ENCODE measurements at places on chromosomes 13 and 19.
A peak's percentile ranks its signal among the peaks of the same experiment; 100 is the strongest.

GRCh38 chr19:19026299-19026971 lies 6.9 kb downstream of the SUGP2 start:
- no peaks in the 10 kb centered on the region for H3K27me3 ChIP-seq
- H3K27ac ChIP-seq = no peak overlapping the region
- no peaks in the 10 kb centered on the region for H3K4me1 ChIP-seq

- H3K36me3 ChIP-seq = no peaks in the 10 kb centered on the region
- no peak overlapping the region for H3K4me3 ChIP-seq
- no peak overlapping the region for H3K27ac ChIP-seq
- no peak for DNase-seq
- peaks cover 7% of the 10 kb centered on the region for H3K4me1 ChIP-seq
These were observed 32.5 kb downstream of the MCF2L start for GRCh38 chr13:113001241-113002140.

- no peak for DNase-seq
- no peak overlapping the region for H3K27ac ChIP-seq
These were observed 2.7 kb downstream of the B3GNT3 start for GRCh38 chr19:17797424-17798201.

- H3K27ac ChIP-seq = no peak overlapping the region
- no peaks in the 10 kb centered on the region for H3K36me3 ChIP-seq
- H3K4me1 ChIP-seq = no peaks in the 10 kb centered on the region
- no peak overlapping the region for H3K4me3 ChIP-seq
- H3K27me3 ChIP-seq = no peaks in the 10 kb centered on the region
These were observed 309.8 kb downstream of the KLF5 start for GRCh38 chr13:73368608-73369007.

GRCh38 chr19:48443731-48444128 lies 2.1 kb upstream of the GRWD1 start:
- peak overlapping the region; percentile 95 for H3K4me3 ChIP-seq
- DNase-seq = no peak
- H3K4me1 ChIP-seq = peaks cover 22% of the 10 kb centered on the region
- 0 out of 2 replicates have a peak, but pooled peaks cover 5% of the 10 kb centered on the region for H3K36me3 ChIP-seq

GRCh38 chr13:80339563-80339911 lies 1.4 kb downstream of the SPRY2 start:
- H3K4me1 ChIP-seq = no peaks in the 10 kb centered on the region
- peaks cover 5% of the 10 kb centered on the region for H3K27me3 ChIP-seq
- DNase-seq = no peak
- H3K4me3 ChIP-seq = peak overlapping the region; percentile 59
- H3K27ac ChIP-seq = no peak overlapping the region
- no peaks in the 10 kb centered on the region for H3K36me3 ChIP-seq

GRCh38 chr13:90974249-90974975 lies 373.1 kb upstream of the MIR17HG start:
- no peaks in the 10 kb centered on the region for H3K27me3 ChIP-seq
- no peak overlapping the region for H3K27ac ChIP-seq
- no peak overlapping the region for H3K4me3 ChIP-seq
- no peak for DNase-seq
- no peaks in the 10 kb centered on the region for H3K36me3 ChIP-seq

DNA sequence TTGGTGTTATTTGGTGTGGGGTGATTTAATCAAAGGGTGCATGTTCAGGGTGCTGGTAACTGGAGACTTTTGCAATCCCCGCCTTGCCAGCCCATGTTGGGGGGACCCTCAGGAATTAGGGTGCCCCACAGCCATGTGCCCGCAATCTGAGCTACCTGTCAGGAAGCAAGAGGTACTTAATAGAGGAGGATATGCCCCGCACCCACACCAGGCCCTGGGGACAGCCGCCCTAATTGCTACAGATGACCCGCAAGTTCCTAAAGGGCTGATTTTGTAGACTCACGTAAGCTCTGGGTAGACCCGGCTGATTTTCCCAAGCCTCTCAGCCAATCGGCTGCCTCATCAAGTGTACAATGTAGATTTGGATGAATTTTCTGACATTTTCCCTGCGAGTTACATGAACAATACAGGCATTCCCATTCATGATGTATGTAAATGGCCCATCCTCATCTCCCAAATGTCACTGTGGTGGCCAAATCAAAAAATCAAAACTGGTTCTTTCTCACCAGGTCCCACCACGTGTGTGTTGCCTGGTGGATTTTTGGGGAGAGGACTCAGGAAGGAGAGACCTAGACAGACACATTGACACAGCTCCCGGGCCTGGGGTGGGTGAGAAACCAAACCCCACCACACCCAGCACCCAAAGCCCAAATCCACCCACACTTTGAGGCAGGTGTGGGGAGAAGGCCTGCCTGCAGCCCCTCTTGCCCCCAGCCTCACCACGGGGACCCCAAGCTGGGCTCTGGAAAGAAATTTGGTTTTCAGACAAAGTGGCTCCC lies 119.2 kb upstream of the SPACA7 start:
- peaks cover 41% of the 10 kb centered on the region for H3K27me3 ChIP-seq
- no peak overlapping the region for H3K27ac ChIP-seq
- no peak for DNase-seq

DNA sequence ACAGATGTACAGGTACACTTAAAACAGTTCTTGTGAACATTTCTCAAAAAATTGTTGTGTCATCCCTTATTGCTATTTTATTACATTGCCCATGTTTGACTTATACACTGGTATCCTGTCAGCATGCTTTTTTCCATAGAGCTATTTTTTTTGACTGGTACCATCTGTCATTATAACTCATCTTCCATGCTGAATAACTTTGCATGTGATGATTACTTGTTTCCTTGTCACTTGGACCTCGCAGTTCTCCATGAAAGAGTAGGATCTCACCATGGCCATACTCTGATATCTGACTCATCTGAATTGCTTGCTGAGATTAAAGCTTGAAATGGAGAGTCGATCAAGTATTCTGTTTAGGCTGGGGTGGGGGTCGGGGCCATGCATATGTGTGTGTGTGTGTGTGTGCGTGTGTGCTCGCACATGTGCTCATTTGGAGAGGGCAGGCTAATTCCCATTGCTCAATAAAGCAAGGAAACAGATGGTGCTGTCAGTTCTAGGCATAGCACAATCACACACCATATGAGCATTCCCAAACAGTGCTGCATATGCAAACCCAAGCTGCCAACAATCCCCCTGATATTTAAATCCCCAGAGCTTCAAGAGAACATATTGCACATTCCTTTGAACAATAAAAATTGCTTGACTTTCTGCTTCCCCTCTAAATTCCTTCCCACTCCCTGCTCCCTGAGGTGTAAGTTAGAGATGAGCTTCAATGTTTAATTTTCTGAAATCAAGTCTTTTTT lies 62.9 kb downstream of the NHLRC3 start:
- no peaks in the 10 kb centered on the region for H3K27me3 ChIP-seq
- no peaks in the 10 kb centered on the region for H3K4me1 ChIP-seq
- H3K4me3 ChIP-seq = no peak overlapping the region
- DNase-seq = no peak

DNA sequence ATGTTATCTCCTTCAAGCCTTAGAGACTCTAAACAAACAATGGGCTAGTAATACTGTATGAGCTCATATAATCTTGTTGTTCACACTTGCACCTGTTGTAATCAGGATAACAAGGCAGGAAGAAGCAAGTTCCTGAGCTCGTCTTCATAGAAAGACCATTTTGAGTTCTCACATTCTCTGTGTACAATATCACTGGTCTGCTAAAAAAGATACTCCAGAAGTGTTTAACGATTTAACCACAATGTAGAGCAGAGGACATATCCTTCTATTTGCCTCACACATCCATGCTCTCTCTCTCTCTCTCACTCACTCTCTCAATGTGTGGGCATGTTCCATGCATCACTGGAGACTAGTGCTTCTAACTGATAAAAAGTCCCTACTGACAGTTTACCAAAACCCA lies 122.9 kb downstream of the MIPEP start:
- H3K27ac ChIP-seq = no peak overlapping the region
- no peaks in the 10 kb centered on the region for H3K4me1 ChIP-seq
- H3K27me3 ChIP-seq = no peaks in the 10 kb centered on the region

DNA sequence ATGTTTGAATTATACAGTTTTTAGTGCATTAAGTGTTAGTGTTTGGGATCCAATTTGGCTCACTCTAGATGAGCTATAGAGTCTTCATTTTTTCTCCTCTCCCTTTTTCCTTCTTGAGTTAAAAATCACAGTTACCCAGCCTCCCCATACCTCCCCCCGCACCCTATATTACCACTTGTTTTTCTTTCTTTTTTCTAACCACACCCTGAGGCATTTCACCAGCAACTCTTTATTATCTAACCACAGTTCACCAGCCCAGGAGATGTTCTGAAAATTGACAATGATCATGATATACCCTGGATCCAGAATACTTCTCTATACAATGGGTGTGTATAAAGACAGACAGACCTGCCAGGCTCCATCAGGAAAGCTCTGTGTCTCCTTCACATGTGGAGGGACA lies 86.5 kb upstream of the UBL3 start:
- H3K4me1 ChIP-seq = no peaks in the 10 kb centered on the region
- no peaks in the 10 kb centered on the region for H3K27me3 ChIP-seq
- H3K36me3 ChIP-seq = no peaks in the 10 kb centered on the region
- no peak overlapping the region for H3K27ac ChIP-seq
- no peak for DNase-seq
- H3K4me3 ChIP-seq = no peak overlapping the region

Measured in MM.1S (cell line).